NCI-H1105 treated with DMSO at 0.1 percent for 48 hours (cell line): ENCODE measurements at places on chromosomes 3 and 15.

DNA sequence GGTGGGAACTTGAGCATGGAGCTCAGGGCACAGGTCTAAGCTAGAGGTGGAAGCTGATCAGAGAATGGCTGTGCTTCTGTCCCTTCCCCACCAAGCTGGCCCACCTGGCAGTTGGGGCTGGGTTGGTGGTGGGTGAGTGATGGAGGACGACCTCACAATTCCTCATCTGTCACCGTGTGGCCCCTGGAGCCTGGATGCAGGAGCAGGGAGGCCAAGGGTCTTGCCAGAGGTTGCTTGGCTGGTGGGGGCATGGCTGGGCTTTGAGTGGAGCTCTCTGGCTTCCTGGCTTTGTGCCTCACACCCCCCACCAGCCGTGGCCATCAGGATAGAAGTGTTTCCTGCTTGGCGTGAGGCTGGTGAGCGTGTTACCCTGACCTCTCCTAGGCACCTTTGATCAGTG lies 36.0 kb downstream of the FBLN2 start:
- DNase-seq, result no peak

DNA sequence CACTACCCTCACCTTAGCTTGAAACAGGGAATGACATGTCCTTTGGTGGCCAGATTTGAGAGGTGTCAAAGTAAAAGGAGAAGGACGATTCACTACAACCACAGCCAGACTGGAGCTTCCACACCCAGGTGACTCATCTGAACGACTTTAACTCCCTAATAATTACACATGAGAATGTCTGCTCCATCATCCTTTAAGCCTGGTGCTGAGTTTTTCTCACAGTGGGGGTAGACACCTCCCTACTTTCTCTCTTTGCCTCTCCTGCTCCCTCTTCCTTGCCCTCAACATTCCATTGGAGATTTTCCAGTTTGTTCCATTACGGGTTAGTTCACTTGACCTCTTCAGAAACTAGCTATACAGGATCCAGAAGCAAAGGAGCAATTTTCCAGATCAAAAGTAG lies 154.3 kb upstream of the BHLHE40 start:
- DNase-seq, result no peak

DNA sequence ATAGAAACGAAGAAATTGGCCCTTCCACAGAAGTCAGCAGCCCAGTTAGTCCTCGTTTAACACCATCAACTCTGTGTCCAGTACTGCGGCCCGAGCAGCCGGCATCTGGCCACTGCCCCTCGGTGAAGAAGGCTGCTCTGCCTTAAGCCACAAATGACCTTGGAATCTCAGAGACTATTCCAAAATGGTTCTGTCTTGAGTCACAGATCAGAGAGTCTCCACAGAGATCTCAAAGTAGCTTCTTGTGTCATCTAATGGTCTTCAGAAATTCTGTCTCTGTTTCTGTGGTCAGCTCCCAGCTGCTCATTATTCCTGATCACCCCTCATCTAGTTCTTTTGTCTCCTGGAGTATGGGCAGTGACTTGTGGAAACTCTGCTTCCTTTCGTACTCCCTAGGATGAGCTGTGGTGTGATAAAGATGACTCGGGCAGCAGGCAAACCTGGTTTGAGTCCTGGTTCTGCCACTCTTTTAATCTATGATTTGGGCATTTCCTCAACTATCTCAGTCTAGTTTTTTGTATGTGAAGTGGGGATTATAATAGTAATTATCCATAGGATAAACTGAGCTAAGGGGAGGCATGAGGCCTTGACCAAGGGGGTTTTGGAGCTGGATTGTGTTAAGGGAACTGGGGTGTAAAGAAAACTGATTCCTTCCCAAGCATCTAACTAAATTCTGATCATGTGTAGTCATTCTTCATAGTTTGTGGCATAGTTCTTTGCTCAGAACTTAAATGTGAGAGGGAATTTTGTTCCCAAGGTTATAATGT lies 22.6 kb downstream of the CRTC3 start:
- no peak for DNase-seq

DNA sequence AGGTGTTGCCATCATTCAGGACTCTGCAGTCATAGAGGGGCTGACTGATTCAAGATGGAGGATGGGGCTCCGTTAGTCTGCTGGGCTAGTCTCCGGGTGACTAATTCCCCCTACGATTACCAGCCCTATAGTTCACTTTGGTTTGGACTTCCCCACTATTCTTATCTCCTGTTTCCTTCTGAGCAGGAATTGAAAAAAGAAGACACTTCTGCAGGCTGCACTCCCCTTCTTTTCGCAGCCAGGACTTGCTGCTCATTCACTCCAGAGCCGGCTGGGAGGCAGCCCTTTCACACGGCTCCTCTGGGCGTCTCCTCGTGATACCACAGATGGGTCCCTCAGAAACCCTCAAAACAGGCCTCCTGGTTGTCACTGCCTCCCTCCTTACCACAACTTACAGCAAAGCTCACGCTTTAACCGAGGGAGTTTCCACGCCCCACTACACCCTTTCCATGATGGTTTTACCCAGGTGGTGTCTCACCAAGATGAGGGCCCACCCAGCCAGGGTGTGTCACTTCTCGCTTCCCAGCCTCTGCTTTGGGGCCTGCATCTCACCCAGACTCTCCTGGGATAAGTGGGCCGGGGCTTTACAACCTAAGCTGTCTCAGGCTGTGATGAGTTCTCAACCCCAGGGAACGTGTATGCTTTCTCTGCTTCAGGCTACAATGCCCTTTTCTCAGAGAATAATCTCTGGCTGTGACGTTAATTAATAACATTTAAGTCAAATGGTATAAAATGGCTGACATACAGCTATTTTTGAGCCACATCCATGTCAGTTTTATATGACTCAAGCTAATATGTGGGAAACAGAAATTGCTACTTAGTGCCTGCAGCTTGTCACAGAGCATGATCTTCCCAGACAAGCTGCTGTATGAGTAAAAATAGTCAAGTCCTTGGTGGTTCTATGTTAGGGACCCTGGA lies 11.9 kb downstream of the CX3CR1 start:
- no peak for DNase-seq

DNA sequence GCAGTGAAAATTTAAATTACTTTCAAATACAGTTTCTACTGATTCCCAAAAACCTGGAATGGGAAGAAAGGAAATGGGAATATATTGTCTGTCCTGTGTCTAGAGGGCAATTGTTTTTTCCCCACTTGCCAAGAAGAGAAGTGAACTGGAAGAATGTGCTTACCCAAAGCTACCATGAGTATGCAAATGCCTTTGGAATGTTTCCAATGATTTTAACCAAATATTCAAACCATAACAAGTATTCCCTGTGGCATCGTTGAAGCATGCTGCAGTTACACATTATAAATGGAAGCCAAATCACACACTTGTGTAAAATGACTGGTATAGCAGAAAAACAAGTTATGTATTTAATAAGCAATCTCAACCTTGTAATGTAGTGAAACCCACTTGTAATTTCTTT lies 368.2 kb downstream of the GBE1 start:
- DNase-seq, result no peak

GRCh38 chr15:60343221-60343970 lies 54.4 kb downstream of the ANXA2 start:
- DNase-seq, result no peak

- DNase-seq, result peak; percentile 32
Measured at GRCh38 chr3:197801891-197802778, 11.1 kb downstream of the LRCH3 start.

DNA sequence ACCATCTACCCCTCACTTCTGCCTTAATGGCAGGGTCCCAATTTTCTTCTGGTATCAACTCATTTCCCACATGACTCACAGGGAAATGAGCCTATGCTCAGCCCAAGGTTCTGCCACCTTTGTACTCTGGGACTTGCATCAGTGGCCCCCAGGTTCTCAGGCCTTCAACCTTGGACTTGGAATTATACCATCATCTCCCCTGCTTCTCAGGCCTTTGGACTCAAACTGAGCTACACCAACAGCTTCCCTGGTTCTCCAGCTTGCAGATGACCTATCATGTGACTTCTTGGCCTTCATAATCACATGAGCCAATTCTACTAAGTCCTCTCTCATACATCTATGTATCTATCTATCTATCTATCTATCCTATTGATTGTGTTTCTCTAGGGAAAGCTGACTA lies 149.5 kb downstream of the PLCH1 start:
- DNase-seq, result no peak

- no peak for DNase-seq
Measured at GRCh38 chr3:99823723-99824711, 6.4 kb downstream of the CMSS1 start.
